ENCODE measurements at places on chromosomes 7 and 10.

DNA sequence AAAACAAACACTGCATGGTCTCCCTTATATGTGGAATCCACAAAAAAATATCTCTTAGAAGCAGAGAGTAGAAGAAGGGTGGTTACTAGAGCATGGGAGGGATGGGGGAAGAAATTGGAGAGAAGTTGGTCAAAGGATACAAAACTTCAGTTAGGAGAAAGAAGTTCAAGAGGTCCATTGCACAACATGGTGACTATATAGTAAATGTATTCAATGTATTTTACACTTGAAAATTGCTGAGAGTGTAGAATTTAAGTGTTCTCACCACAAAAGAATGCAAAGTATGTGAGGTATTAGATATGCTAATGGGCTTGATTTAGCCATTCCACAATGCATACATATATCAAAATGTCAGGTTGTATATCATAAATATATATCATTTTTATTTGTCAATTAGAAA, 232.0 kb upstream of the CELF2 start:
- no peak for DNase-seq

DNA sequence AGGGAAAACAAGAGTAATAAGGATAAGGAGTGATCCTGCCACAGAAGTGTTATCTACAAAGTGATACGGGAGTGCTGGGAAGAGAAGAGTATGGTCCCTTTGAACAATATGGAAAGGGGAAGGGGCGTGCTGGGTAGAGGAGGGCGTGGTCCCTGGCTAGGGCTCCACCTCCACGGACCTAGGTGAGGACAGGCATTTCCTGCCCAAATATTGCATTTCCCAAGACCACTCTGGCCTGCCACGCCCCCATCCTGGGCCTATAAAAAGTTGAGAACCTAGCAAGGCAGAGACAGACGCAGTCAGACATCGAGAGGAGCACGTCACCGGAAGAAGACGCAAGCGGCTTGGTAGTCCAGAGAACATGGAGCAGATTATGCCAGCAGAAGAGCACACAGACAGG, 22.8 kb downstream of the VSTM4 start:
- DNase-seq = no peak

- peak; percentile 53 for DNase-seq
Measured at GRCh38 chr7:140304191-140304799, 94.0 kb downstream of the SLC37A3 start.

GRCh38 chr10:113305871-113306270, 247.0 kb upstream of the HABP2 start:
- DNase-seq = no peak

- DNase-seq = no peak
Measured at GRCh38 chr7:46603780-46604179, 682.7 kb upstream of the IGFBP3 start.

- DNase-seq = no peak
Measured at GRCh38 chr10:75400771-75401568, 594 bp downstream of the ZNF503 start.

DNA sequence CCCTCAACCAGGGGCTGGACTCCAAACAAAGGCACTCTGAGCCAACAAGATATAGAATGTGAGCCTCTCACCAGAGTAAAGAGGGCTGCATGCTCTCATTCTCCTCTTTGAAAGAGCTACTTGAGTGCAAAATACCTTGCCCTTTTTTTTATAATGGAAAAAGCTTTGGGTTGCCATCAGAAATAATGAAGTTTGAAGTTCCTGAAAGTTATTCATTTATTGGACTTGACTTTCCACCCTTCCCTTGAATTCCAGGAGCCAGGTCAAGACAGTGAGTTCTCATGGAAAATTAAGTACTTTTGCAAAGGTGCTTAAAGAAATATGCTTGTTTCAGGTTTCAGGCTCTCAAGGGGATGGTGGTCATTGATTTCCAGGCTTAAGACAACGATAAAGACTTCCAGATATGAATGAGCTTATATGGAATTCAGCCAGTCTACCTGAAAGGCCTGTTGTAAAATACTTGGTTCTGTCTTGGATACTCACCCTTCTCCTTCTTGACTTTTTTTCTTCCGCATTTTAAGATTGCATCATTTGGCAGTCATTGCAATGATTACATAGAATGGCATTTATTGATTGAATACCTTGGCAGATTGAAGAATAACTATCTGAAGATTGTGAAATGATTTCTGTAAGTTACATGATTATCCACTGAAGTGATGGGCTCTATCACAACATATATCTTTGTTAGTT, 696.4 kb downstream of the INHBA start:
- no peak for DNase-seq

DNA sequence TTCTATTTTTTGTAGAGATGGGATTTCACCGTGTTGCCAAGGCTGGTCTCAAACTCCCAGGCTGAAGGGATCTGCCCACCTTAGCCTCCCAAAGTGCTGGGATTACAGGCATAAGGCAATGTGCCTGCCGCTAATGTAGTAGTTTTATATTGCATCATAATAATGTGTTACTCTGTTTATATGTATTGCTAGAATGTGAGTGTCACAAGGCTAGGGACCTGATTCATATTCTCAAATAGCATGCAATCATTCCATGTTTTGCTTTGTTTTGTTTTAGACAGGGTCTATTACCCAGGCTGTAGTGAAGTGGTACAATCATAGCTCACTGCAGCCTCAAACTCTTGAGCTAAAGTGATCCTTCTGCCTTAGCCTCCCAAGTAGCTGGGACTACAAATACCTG, 13.5 kb downstream of the CCL26 start:
- DNase-seq = no peak

GRCh38 chr10:118473305-118473960, 122.0 kb downstream of the PRLHR start:
- DNase-seq = no peak

GRCh38 chr10:91289305-91289704, 68.8 kb downstream of the PCGF5 start:
- DNase-seq = no peak

DNA sequence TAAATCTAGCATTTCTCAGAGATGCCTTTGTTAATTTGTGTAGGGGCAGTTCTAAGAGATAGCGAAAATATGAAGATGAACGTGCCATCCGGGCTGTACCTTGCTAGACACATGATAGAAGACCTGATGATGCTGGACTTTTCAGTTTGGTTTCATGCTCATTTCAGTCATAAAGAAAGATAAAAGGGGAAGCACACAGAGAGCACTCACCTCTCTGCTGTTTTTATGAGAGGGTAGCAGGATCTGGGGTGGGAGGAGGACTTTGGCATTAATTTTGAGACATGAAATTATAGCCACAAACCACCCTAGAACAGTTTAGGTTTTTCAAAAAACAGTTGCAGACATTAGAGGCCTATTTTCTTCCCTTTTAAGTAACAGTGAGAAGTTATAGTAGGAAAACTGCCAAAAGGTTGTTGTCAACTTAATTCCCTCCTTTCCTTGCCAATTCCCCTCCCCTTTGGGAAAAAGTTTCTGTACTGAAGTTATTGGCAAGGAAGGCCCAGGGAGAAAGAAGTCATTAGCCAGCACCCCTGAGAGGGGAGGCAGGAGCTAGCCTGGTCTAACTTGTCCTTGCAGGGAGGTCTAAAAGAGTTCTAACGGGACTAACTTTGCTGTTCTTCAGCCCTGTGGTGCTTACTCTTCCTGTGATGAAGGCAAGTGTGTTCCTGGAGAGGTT, 2.6 kb downstream of the ST7 start:
- peak; percentile 27 for DNase-seq

DNA sequence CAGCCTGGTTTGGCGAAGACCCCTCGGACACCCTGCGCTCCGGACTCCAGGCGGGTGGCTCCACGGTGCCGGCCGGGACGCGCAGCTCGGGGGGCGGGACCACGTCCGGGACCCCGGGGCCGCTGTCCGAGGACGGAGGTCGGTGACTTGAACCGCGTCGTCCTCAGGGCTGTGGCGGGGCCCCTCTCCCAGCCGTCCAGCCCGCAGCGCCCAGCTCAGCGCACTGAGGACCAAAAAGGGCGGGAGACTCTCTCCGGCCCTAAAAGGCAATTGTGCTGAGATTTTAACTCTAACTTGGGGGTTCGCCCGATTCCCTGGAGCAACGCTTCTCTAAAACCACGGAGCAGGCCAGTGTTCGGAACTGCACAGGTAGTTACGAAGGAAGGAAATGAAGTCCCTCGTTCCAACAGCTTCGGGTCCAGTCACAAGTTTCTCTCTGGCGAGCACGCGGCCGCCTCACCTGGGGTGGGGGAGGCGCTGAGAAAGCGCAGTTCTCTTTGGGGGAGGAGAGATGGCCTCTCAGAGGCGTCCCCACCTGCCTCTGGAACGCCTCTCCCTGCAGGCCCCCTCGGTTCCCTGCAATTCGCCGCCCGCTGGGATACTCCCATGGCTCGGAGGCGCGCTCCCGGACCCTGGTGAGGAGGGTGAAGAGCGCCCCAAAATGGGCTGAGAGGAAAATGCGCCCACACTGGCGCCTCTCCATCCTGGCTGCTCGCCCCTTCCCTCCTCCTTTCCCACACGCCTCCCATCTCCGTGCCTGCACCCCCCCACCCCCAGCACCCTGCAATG, 352.7 kb downstream of the DNAJB6 start:
- no peak for DNase-seq

- peak; percentile 46 for DNase-seq
Measured at GRCh38 chr10:128069351-128070051, 56.7 kb downstream of the MKI67 start.

Data from RPMI8226 (cell line).